ENCODE measurements at places on chromosomes 5 and 9. TPM values are rescaled to one million over a fixed set of nuclear protein-coding genes. Genes with fewer than 3 reads are reported as not detected.

SPATA31C1 gene
- total RNA-seq: 0.18 TPM

FREM1 gene
- total RNA-seq: 172 TPM

PCDHGB7 gene
- total RNA-seq: 15.8 TPM

TRIP13 gene
- 6.1 TPM for total RNA-seq

CCDC152 gene
- 1.6 TPM for total RNA-seq

IL13 gene
- total RNA-seq: not detected

IL3 gene
- total RNA-seq: not detected

SPATA31A3 gene
- not detected for total RNA-seq

NEUROG1 gene
- not detected for total RNA-seq

FOCAD gene
- total RNA-seq: 51.7 TPM

PROB1 gene
- total RNA-seq: 11.2 TPM

All from metanephros (tissue), 2 donors.